RWPE2 (cell line): ENCODE measurements at places on chromosomes 12 and 14.

GRCh38 chr14:63949696-63950095, 96.9 kb downstream of the SYNE2 start:
- no peak overlapping the region for H3K27ac ChIP-seq
- peaks cover 27% of the 10 kb centered on the region for H3K36me3 ChIP-seq
- DNase-seq = no peak
- no peaks in the 10 kb centered on the region for H3K4me1 ChIP-seq

GRCh38 chr12:106021516-106021915, 117.2 kb downstream of the NUAK1 start:
- no peaks in the 10 kb centered on the region for H3K27me3 ChIP-seq
- no peaks in the 10 kb centered on the region for H3K4me1 ChIP-seq
- no peak for DNase-seq
- H3K36me3 ChIP-seq = no peaks in the 10 kb centered on the region

GRCh38 chr12:14387219-14387871, 21.9 kb downstream of the ATF7IP start:
- H3K27me3 ChIP-seq = no peaks in the 10 kb centered on the region
- H3K4me1 ChIP-seq = peaks cover 5% of the 10 kb centered on the region
- H3K27ac ChIP-seq = no peak overlapping the region

- DNase-seq = no peak
- H3K4me3 ChIP-seq = no peak overlapping the region
- H3K36me3 ChIP-seq = no peaks in the 10 kb centered on the region
- H3K27me3 ChIP-seq = no peaks in the 10 kb centered on the region
- H3K27ac ChIP-seq = no peak overlapping the region
- no peaks in the 10 kb centered on the region for H3K4me1 ChIP-seq
Observed at GRCh38 chr12:29521951-29522350, 24.5 kb upstream of the OVCH1 start.

- peaks cover 58% of the 10 kb centered on the region for H3K36me3 ChIP-seq
- no peaks in the 10 kb centered on the region for H3K4me1 ChIP-seq
- H3K27ac ChIP-seq = no peak overlapping the region
- no peak for DNase-seq
- H3K4me3 ChIP-seq = no peak overlapping the region
Observed at GRCh38 chr12:42396473-42397259, 70.7 kb downstream of the PPHLN1 start.

DNA sequence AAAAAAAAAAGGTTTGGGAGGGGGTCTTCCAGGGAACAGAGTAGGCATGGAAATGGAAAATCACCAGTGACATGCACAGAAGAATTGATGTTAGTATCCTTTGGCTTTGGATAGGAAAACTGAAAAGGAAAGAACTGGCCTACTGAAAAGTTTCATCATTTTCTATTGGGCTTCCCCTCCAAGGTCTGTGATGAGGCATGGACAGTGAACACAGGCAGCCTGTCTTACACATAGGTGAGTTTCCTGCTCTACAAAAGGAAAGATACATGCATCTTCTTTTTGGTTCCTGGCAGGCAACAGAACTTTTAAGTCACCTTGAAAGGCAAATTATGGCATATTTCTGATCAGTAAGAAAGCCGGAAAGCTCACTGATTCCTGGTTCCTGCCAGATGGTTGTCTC, 5.8 kb downstream of the BMAL2 start:
- H3K4me1 ChIP-seq = peaks cover 65% of the 10 kb centered on the region
- no peak overlapping the region for H3K4me3 ChIP-seq
- H3K27ac ChIP-seq = peak overlapping the region; percentile 10
- no peak for DNase-seq
- H3K27me3 ChIP-seq = no peaks in the 10 kb centered on the region
